Activated CD4-positive, alpha-beta T cell treated with anti-CD3 and anti-CD28 coated beads, Interleukin-2, amount 50 U/mL, for 24 hours (primary cell): ENCODE measurements at places on chromosomes 13 and 19.

DNA sequence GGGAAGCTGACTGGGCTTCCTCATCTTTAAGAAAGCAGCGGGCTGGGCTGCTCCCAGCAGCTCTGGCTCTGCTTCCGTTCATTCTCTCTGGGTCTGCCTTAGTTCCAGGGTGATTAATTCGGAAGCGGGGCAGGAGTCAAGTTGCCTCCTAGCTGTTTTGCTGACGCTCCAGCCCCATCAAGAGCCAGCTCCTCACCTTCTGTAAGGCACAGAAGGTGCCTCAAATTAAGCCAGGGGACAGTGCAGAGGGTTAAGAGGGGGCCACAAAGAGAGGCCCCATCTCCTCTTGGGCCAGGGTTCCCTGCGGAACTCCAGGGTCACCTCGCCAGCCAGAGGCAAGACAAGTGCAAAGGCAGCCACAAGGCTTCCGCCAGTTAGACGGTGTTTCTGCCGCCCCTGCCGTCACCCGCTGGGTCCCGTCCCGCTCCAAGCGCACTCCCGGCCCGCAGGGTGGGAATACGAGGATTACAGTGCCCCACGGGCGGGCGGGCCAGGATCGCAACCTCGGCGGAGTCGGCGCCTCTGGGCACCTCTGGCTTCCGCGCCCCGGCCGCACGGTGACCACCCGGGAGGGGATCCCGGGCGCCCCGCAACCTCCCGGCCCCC is 508 bp downstream of the SLC15A1 start:
- no peak for DNase-seq

GRCh38 chr19:3975637-3976087 is 4.8 kb upstream of the DAPK3 start:
- no peak for DNase-seq

- no peak for DNase-seq
Measured at GRCh38 chr19:8811315-8812172, 20.6 kb downstream of the ZNF558 start.

DNA sequence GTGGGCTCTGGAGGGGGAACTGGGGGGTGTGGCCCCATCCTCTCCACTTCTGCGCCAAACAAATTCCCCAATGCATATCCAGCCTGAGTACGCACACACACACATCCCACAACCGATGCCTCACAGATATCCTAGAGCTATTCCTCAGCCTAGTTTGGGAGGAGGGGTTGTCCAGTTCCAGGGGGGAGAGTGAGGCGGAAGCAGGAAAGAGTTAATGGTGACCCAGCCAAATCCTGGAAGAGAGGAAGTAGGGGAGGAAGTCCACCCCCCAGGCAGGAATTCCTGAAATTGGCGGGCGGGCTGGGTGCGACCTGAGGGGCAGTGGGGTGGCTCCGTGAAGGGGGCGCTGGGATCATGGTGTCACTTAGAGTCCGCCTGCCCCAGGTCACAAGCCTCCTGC is 897 bp downstream of the GPR4 start:
- no peak for DNase-seq

GRCh38 chr13:49602005-49602404 is 16.6 kb upstream of the RCBTB1 start:
- no peak for DNase-seq

- DNase-seq: no peak
Measured at GRCh38 chr13:110132225-110132982, 174.6 kb downstream of the COL4A1 start.

GRCh38 chr19:18648973-18649315 is 12.1 kb downstream of the KLHL26 start:
- DNase-seq: no peak

GRCh38 chr13:49633710-49634109 is 5.4 kb downstream of the ARL11 start:
- no peak for DNase-seq

GRCh38 chr13:38412266-38412665 is 62.6 kb downstream of the UFM1 start:
- DNase-seq: no peak

DNA sequence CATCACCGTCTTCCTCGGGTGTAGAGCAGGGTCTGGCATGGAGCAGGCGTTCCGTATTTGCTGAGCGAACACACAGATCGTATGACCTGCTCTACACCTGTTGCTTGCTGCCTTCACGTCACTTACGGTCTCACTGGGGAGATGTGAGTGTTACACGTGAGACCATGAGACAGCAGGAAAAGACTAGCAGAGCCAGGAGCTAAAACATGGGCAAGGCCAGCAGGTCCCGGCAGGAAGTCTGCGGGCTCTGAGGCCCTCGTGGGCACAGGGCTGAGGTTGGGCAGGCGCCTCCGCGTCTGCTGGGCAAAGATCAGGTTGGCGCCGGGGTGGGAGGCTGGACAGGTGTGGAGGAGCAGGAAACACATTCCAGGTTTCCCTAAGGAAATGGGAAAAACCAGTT is 19.7 kb upstream of the GTF3A start:
- DNase-seq: no peak

DNA sequence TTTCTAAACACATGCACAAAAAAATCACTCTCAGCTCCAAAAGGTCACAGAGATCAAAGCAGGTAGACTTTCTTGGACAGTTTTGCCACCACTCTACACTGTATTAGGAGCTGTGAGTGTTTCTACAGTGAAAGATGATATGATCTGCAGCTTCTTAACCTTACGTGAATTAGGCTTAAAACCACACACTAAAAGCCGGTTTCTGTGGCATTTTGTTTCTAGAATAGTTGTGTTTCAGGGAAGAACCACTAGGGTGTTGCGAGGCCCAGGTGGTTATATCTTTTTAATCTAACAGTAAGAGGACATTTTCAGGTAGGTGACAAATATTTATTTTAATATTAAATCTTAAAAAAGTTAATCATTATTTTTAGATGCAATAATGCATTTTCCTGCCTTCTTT is 216.4 kb downstream of the KLF5 start:
- DNase-seq: no peak

DNA sequence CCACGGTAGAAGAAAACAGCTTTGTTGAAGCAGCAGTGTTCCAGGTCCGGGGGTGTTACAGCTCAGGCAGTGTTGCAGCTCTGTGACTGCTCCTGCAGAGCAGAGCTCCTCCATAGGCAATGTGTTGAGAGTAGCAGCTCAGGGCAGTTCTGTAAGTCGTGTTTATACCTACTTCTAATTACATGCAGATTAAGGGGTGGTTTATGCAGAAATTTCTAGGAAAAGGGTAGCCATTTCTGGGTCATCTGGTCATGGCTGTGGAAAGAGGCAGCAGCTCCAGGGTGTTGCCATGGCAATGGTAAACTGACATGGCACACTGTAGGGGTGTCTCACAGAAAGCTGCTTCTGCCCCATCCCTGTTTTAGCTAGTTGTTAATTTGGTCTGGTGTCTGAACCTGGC is 316.4 kb downstream of the GPC5 start:
- no peak for DNase-seq

- no peak for DNase-seq
Measured at GRCh38 chr19:49233163-49233562, 75.6 kb downstream of the TRPM4 start.

- DNase-seq: no peak
Measured at GRCh38 chr13:53638040-53638439, 609.4 kb downstream of the OLFM4 start.

GRCh38 chr13:48404952-48405351 is 8.0 kb downstream of the LPAR6 start:
- no peak for DNase-seq

- DNase-seq: no peak
Measured at GRCh38 chr13:24168392-24168750, 7.9 kb downstream of the SPATA13 start.

- no peak for DNase-seq
Measured at GRCh38 chr19:19234220-19234816, 22.6 kb downstream of the NCAN start.

DNA sequence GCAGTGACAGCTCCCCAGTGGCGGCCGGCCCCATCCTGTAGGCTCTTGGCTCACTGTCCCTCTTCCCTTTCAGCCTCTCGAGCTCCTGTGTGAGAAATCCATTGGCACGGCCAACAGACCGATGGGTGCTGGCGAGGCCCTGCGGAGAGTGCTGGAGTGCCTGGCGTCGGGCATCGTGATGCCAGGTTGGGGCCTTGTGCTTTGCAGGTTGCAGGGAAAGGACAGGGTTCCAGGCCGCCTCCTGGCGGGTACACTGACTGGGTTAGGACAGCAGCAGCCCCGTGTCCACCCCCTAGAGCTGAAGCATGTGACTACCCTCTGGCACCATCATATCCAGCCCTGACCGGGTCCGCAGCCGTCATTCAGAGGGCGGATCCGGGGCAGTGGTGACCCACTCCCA is 21.5 kb upstream of the QTRT1 start:
- no peak for DNase-seq

DNA sequence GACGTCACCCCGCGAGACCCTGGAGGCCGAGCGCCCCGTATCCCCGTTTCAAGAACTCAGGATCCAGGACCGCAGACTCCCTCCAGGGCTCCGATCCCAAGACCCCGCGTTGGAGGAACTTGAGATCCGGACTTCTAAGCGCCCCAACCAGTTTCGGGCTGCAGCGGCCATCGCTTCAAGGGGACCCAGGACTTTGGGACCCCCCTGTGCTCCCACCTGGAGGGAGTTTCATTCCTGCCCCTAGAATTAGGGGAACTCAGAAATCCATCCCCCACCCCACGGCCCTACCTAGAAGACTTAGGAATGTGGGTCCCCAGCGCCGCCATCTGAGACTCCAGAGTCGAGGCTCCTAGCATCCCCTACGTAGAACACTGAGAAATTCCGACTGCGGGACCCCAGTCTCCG is 400 bp downstream of the PLEKHG2 start:
- DNase-seq: no peak

DNA sequence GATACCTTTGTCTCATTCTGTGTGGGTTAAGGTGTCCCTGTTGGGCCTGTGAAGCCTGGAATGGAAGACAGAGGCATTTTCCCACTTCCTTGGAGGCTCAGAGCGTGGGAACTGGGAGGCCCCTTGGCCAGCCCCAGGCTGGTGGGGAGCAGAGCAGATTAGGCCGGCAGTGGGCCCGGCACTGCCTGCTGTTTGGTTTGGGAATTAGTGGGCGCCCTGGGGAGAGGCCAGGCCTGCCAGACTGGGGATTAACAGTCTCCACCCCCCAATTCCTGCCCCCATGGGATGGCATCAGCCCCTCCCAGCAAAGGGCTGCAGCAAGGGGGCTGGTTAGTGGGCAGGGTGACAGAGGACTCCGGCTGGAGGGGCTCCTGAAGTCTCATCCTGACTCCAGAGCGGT is 3.1 kb upstream of the BEST2 start:
- DNase-seq: no peak

- DNase-seq: no peak
Measured at GRCh38 chr13:39417131-39417530, 185.9 kb downstream of the LHFPL6 start.

DNA sequence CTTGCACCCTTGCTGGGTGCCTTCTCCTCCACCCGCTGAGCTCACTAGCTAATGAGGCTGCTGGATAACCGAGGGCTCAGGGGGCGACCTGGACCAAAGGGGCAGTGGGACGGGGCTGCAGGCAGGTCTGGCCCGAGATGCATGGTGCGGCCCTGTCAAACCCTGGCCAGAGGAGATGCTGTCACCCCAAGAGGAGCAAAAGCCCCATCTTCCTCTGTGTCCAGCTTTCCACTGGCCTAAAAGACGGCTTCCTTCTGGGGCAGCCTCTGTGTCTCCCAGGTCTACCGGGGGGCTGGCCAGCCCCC is 261.8 kb downstream of the TBC1D4 start:
- DNase-seq: no peak

- DNase-seq: no peak
Measured at GRCh38 chr19:46866407-46867136, 5.8 kb downstream of the ARHGAP35 start.
